ENCODE measurements at places on chromosomes 7 and 10. TPM values are rescaled to one million over a fixed set of nuclear protein-coding genes. Genes with fewer than 3 reads are reported as not detected.

DNA sequence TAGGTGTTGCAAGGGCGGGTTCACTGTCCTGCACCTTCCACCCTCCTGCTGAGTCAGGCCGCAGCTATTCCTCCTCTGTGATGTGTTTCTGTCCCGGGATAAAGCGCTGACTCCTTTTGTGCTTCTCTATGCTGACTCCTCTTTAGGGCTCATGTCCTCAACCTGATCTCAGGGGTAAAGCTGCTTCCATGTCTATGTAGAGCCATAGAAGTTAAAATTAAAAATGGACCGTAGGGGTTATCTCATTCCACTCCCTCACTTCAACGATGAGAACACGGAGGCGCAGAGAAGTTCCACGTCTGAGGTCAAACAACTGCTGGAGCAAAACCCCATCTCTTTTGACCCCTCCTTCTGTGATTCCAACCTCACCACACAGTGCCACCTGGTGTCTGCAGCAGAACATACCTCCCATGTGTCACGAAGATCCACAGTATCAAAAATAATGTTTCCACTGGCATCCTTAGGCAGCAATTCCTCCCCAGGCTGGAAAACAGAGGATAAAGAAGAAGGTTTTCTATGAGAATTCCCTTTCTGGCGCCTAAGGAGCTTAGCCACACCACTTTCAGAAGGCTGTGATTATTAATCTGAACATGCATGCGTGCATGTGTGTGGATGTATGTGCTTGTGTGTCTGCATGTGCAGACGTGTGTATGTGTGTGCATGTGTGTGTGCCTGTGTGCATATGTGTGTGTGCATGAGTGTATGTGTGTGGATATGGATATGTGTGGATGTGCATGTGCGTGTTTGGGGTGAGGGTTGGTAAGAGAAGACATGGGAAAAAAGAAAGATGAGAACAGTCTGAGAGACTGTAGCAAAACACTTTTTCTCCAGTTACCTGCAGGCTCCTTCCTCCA is 81.2 kb upstream of the UCN3 start:
- peak; percentile 47 for DNase-seq

GRCh38 chr7:28360739-28361138 is 51.6 kb upstream of the CREB5 start:
- DNase-seq, result no peak

- peak; percentile 35 for DNase-seq
Observed at GRCh38 chr7:12111422-12112405, 99.4 kb upstream of the TMEM106B start.

Gene C7orf57
- not detected for total RNA-seq

DNA sequence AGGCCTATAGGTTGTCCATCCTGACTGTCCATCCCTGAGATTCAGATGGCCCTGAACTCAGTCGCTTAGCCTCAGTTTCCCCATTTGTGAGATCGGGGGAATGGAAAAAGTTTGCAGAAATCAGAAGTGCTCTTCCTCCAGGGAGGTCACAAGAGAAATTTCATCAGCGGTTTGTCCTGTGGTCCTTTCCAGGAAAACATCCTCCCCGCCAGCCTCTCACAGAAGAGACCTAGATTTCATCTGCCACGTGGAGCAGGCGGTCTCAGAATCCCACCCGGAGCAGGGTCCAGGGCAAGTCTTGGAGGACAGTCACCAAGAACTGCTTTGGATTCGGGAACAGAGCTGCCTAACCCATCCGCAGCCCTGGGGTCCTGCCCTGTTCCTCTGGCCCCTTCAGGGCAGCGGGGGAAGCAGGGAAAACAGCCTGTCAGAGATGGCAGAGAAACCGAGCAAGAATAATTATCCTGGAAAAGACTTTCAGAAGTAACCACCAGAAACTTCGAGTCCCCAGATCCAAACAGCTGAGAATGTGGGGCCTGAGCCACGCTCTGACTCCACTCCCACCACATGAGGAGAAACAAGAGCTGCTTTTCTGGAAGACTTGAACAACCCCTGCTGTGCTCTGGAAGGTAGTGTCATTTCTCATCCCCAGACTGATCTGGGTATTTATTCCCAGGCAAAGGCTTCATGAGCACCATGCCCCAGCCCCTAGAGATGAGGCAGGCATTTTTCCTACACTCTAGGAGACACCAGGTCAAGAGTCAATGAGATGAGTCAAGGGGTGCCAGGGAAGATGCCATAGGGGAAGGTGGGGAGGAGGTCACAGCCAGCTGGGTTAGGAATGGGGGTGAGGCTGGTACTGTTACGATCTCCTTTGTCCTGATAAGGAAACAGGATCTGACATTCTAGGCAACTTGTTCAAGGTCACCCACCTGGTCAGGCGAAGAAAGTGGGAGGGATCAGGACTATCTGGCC is 1.1 kb upstream of the TNS3 start:
- DNase-seq, result no peak

Gene SERPINE1
- total RNA-seq, result 0.14 TPM

- no peak for DNase-seq
Observed at GRCh38 chr7:30817371-30817767, 46.2 kb downstream of the MINDY4 start.

Gene ATXN7L1
- total RNA-seq, result 18.5 TPM

GRCh38 chr7:14207711-14208110 is 218.2 kb upstream of the ETV1 start:
- DNase-seq, result no peak

GRCh38 chr10:59750155-59750945 is 2.9 kb downstream of the MRLN start:
- no peak for DNase-seq

Gene FBXL13
- 2.4 TPM for total RNA-seq

Gene CYP2C19
- not detected for total RNA-seq

GRCh38 chr10:34078745-34079470 is 736.2 kb downstream of the PARD3 start:
- DNase-seq, result no peak

Gene PTF1A
- total RNA-seq, result not detected

- DNase-seq, result no peak
Observed at GRCh38 chr10:48245977-48246376, 28.5 kb downstream of the FRMPD2 start.

- no peak for DNase-seq
Observed at GRCh38 chr10:113865901-113866300, 11.4 kb downstream of the NHLRC2 start.

Gene PAX4
- not detected for total RNA-seq

Gene RAMP3
- not detected for total RNA-seq

DNA sequence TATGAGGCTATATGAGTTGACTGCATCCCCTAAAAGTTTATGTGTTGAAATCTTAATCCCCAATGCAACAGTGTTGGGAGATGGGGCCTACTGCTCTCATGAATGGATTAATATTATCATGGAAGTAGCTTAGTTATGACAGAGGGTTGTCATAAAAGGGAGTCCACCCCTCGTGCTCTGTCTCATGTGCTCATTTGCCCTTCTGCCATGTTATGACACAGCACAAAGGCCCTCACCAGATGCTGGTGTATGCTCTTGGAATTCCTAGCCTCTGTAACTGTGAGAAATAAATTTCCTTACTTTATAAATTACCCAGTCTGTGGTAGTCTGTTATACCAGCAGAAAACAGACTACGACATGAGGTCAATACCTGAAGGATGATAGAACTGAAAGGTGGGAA is 17.6 kb upstream of the PANK1 start:
- no peak for DNase-seq

Gene MTPN
- 91.9 TPM for total RNA-seq

- DNase-seq, result no peak
Observed at GRCh38 chr10:133249094-133249780, 11.6 kb downstream of the VENTX start.

- DNase-seq, result no peak
Observed at GRCh38 chr7:115056019-115056418, 134.1 kb downstream of the MDFIC start.

DNA sequence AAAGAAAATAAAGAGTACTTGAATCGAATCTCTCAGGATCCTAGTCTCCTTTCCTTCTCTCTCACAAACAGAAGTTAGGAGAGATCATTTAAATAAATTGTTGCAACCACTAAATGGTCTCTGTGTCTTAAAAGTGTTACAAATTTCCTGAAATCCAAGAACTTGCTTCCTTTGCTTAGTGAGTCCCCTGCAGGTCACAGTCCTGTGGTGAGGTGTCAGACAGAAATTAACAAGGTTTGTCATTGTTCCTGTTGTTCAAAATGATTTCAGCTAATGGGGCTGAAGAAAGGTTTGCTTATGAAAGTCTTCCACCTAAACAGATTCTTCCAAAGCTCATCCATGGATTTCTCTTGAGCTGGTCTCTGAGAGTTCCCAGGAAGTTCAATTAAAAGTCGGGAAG is 151.6 kb upstream of the SLC26A5 start:
- DNase-seq, result no peak

Measured in CD8-positive, alpha-beta T cell (primary cell).